Hematopoietic multipotent progenitor cell treated with erythropoietin and hydrocortisone succinate and interleukin-3 and kit ligand, for 8 days (in vitro differentiated cells): ENCODE measurements at places on chromosomes 13 and 19.

GRCh38 chr13:34031610-34032009, 213.7 kb downstream of the RFC3 start:
- DNase-seq: no peak

DNA sequence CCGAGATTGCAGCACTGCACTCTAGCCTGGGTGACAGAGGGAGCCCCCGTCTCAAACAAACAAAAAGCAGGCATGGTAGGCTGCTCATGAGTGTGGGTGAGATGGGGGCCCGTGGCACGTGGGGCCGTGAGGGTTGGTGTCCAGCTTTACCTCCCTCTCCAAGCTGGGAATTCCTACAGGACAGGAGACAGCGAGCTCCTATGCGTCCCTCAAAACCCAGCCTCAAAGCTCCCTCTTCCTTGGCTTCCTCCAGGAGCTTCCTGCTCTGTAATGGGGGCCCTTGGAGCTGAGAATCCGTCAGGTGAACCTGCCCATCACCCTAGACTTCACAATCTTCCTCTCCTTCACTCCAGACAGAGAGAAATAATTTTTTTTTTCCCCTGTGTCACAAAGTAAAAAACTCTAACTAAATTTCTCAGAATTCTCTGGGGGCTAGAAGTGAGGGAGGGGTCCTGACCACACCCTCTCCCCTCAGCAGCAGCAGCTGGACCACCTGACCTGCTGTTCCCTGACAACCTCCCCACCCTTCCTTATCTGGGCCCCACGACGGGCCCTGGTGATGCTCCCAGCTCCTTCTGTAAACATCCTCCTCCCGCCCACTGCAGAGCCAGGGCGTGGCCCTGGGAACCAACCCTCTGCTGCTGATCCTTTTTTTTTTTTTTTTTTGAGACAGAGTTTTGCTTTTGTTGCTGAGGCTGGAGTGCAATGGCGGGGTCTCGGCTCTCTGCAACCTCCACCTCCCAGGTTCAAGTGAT, 22.1 kb upstream of the WDR18 start:
- DNase-seq: peak; percentile 93

GRCh38 chr13:27918918-27919658, 712 bp upstream of the PDX1 start:
- DNase-seq: no peak

- DNase-seq: peak; percentile 91
Observed at GRCh38 chr13:31209172-31209840, 9.5 kb downstream of the B3GLCT start.

- no peak for DNase-seq
Observed at GRCh38 chr13:46160065-46160464, 21.9 kb downstream of the LCP1 start.

- DNase-seq: no peak
Observed at GRCh38 chr19:54399189-54399588, 16.1 kb upstream of the TTYH1 start.

- no peak for DNase-seq
Observed at GRCh38 chr19:32201636-32202051, 143.8 kb upstream of the ZNF507 start.

DNA sequence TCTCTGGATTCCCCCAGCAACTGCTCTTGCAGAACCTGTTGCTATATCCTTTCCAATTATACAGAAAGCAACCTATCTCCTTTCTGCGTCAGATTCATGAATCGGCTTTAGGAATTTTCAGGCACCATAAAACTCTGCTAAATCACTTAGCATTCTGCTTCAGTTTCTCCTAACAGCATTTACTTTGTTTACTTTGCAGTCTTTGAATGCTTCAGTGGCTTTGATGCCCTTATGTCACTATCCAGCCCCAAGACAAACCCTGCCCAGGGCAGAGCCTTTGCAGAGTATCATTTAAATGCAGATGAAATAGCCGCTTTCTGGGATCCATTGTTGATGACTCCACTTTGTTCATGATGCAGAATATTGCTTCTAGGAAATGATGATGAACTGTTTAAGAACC, 43.1 kb downstream of the SLITRK1 start:
- no peak for DNase-seq

DNA sequence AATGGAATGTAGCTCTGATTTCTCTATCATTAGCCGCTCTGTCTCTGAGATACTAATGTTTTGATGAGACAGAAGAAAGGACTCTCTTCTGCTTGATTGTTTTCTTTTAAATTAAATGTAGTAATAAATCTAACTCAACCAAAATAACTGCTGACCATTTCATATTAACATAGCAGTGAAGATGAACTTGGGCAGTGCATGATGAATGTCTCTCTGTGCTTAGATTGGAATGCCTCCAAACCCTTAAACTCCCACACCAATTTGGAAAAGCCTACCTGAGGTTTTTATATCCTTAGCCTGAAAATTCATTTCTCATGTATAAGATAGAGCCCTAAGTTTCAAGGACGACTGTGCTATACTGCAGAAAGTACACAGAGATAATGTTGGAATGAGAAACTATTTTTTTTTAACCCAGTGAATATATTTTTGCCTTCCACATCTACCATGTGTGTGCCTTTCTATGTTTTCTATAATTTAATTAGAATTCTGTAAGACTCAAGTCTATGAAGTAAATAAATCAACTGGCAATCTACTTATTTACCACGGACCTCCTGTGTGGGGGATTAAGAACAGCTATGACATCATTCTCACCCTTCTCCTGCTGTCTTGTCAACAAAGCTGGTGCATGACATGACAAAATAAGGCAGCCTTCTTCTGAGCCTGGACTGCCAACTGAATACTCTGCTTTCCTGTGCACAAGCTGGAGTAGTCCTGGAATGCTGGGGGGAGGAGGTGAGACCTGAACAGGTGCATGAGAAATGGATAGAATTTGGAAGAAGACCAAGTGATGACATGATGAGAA, 155.5 kb downstream of the FGF9 start:
- no peak for DNase-seq

DNA sequence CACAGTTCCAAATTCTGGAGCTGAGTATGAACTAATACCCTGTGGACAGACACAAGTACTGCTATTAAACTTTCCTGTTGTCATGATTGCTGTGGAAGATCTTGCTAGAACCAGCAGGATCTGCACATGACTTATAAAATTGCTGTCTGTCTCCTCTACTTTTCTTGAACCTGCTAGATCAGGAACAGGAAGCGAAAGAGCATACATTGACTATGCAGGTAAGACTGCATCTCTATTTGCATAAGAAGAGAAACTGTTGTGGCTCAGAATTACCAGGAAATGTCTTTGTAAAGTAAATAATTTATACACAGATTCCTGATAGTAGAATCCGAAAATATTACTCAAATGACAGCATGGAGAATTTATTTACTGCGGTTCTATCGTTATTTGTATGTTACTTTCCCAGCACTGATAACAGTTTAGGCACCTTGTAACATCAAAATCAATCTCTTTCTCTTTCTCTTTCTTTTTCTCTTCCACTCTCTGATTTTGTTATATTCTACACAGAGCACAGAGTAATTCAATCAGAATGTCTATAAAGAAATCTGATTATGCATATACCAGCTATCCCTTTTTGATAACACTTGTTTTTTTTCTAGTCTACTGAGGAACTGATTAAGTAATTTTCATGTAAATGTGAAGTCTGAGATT, 226.5 kb downstream of the MYO16 start:
- no peak for DNase-seq

DNA sequence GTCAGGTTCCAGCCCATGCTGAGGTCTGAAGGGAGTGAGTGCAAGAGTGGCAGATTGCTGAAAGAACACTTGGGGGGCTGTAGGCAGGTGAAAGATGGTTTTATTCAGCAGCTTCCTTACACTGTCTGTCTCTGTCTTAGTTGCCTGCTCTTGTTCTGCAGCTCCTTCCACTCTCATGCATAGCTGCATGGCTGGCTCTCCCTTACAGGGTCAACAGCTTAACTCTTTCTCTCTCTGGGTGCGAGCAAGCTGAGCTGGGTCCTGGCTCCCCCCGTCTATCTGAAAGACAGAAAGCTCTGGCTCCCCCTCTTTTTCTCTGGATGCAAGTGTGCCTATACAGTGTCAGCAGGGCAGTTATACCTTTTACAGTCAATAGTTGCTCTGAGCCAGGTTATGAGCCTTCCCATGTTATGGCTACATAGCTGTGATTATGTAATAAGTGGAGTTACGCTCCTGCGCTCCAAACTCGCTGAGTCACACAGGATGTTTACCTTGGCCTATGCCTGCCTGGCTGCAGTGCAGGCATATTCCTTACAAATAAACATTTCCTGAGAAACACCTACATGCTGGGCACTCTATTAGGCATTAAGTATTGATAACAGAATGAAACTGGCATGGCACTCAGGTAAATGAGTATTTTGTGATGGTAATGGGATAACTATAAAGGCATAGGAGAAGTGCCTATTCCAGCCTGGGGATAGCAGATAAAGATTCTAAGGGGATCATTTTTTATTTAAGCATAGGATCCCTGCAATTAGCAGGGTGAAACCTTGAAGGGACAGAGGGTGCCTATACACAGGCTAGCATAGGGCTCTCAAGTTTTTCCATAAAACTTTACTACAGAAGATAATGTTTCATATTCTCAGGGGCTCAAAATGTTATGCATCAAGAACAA, 826.9 kb upstream of the PCDH9 start:
- DNase-seq: no peak

DNA sequence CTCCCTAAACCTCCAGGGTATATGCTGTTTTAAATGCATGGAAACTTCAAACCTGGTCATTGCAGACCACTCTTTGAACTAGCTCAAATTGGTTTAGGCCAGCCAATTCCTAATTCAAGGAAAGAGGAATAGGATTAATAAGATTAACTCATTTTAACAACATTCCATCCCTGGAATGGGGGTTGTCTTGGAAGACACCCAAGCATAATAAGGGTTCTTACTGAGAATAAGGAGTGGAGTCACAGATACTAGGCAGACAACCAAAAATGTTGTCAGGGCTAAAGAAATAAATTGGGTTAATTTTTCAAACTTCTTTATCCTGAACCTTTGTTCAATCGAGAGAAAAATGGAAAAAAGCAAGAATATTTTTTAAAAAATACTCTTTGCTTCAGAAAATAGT, 186.2 kb downstream of the PCDH9 start:
- DNase-seq: no peak

GRCh38 chr19:48511321-48511731, 309 bp downstream of the LMTK3 start:
- DNase-seq: no peak

- DNase-seq: no peak
Observed at GRCh38 chr13:114275304-114275703, 6.1 kb upstream of the UPF3A start.

DNA sequence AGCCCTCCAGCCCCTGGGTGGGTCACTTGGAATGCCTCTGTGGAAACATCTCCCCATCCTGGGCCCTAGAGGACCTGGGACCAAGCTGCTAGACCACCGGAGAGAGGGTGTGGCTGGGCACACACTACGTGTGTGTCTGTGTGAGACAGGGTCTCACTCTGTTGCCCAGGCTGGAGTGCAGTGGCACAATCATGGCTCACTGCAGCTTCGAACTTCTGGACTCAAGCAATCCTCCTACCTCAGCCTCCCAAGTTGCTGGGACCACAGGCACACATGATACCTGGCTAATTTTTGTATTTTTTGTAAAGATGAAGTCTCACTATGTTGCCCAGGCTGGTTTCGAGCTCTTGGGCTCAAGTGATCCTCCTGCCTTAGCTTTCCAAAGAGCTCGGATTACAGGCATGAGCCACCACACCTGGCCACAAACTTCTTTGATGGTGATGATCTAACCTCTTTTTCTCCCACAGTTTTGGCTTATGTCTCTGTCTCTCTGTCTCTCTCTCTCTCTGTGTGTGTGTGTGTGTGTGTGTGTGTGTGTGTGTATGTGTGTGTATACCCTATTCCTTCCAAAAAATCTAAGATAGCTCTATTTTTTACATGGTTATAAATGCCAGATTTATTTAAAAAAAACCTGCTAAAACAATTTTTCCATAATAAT, 32.1 kb upstream of the SLC7A9 start:
- no peak for DNase-seq

GRCh38 chr13:78608688-78609463, 5.5 kb upstream of the POU4F1 start:
- DNase-seq: no peak

DNA sequence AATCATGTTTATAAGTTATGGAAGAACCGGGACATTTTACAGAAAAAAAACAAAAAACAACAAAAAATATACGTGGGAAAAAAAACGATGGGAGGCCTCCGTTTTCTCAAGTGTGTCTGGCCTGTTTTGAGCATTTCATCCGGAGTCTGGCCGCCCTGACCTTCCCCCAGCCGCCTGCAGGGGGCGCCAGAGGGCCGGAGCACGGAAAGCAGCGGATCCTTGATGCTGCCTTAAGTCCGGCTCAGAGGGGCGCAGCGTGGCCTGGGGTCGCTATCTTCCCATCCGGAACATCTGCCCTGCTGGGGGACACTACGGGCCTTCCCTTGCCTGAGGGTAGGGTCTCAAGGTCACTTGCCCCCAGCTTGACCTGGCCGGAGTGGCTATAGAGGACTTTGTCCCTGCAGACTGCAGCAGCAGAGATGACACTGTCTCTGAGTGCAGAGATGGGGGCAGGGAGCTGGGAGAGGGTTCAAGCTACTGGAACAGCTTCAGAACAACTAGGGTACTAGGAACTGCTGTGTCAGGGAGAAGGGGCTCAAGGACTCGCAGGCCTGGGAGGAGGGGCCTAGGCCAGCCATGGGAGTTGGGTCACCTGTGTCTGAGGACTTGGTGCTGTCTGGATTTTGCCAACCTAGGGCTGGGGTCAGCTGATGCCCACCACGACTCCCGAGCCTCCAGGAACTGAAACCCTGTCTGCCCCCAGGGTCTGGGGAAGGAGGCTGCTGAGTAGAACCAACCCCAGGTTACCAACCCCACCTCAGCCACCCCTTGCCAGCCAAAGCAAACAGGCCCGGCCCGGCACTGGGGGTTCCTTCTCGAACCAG, 1.8 kb upstream of the APOE start:
- peak; percentile 70 for DNase-seq

GRCh38 chr19:49431330-49431749, 6.2 kb downstream of the GFY start:
- no peak for DNase-seq

DNA sequence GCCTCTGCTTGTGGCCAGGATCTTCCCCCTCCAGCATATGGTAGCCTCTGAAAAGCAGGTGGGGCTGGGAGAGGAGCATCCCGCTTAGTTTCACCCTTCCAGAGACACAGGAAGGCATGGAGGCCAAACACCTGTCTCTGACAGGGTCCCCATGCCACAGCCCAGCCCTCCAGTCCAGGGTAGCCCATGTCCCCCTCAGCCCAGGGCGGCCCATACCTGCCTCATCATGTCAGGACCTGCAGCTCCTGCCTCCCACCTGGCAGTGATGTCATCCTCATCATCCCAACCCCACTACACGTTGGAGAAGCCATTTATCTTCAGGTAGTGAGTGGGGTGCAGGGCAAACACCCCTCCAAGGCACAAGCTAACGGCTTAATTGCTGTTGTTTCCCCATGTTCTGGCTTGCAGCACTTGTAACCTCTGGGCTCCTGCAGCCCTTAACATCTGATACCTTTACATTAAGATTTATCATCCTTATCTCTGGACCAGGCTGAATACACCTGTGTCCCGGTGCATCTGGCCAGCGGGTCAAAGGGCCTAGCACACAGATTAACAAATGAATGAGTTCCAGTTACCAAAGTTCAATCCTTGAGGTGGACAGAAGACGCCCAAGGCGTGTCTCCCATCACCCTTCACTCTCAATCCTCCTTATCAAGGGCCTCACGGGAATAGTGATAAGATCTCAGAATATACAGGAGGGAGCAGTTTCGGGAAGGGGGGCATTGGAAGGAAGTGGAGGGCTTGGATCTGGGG, 22.2 kb downstream of the ZNF175 start:
- no peak for DNase-seq

GRCh38 chr13:41900918-41901317, 60.0 kb downstream of the VWA8 start:
- no peak for DNase-seq

GRCh38 chr13:95608640-95609323, 35.7 kb downstream of the DZIP1 start:
- no peak for DNase-seq
